ENCODE measurements at places on chromosomes 16 and 17. TPM values are rescaled to one million over a fixed set of nuclear protein-coding genes. Genes with fewer than 3 reads are reported as not detected.

- DNase-seq: peak; percentile 80
These were observed 36.7 kb downstream of the GRIN2C start for GRCh38 chr17:74822939-74823367.

DNA sequence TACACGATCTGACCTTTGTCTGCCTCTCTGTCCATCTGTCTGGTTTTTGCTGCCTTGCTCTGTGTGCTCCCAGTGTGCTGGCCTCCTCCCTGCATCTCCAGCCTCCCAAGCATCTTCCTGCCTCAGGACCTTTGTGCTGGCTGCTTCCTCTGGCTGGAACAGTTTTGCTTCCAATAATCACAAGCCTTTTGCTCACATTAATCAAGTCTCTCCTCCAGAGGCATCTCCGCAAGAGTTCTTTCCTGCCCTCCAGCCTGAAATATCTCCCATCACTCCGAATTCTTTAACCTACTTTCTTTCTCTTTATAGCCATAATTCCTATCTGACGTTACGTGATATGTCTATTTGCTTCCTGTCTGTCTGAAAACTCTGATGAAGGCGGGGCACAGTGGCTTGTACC, 267.1 kb downstream of the ABCC12 start:
- DNase-seq: no peak

- peak; percentile 87 for DNase-seq
These were observed 117.9 kb upstream of the AXIN2 start for GRCh38 chr17:65679165-65679845.

DNA sequence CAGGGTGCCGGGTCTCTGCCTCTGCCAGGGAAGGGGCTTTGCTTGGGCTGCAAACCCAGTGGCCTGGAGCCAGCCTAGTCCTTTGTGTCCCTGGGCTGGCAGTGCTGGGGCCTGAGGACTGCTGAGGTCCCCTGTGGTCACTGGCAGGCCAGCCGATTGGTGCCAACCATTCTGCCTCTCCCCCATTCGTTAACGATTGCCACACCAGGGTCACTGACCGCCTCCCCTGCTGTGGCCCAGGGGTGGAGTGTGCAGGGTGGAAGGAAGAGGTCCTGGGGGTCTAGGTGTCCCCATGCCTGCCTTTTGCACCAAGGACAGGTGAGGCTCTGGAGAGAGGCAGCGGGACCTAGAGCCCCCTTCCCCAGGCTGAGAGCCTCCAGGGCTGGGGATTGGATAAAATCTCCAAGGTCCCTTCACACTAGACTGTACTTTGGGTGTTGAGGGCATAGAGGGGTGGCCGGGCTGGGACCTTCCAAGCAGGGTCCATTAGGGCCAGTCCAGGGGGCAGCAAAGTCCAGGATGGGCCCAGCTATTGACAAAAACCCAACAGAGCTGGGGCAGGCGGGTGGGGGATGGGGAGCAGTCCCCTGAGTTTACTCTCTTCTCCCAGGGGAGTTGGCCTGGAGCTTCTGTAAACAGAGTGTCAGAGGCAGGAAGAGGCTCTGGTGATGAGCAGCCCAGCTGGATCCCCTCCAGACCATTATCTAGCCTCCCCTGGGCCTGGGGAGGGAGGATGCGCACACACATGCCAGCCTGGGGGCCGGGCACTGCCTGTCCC, 1.1 kb downstream of the VASN start:
- DNase-seq: no peak

MMP25 gene
- total RNA-seq: 0.41 TPM
